Activated B cell treated with CpG ODN at 0.5 μM for 24 hours (primary cell): ENCODE measurements at places on chromosomes 12 and 14.

- no peak for DNase-seq
Measured at GRCh38 chr12:3106579-3106978, 29.4 kb downstream of the TSPAN9 start.

- DNase-seq, result no peak
Measured at GRCh38 chr12:32549675-32550079, 129.4 kb upstream of the DNM1L start.

GRCh38 chr14:93960108-93960475 lies 16.3 kb downstream of the ASB2 start:
- no peak for DNase-seq

DNA sequence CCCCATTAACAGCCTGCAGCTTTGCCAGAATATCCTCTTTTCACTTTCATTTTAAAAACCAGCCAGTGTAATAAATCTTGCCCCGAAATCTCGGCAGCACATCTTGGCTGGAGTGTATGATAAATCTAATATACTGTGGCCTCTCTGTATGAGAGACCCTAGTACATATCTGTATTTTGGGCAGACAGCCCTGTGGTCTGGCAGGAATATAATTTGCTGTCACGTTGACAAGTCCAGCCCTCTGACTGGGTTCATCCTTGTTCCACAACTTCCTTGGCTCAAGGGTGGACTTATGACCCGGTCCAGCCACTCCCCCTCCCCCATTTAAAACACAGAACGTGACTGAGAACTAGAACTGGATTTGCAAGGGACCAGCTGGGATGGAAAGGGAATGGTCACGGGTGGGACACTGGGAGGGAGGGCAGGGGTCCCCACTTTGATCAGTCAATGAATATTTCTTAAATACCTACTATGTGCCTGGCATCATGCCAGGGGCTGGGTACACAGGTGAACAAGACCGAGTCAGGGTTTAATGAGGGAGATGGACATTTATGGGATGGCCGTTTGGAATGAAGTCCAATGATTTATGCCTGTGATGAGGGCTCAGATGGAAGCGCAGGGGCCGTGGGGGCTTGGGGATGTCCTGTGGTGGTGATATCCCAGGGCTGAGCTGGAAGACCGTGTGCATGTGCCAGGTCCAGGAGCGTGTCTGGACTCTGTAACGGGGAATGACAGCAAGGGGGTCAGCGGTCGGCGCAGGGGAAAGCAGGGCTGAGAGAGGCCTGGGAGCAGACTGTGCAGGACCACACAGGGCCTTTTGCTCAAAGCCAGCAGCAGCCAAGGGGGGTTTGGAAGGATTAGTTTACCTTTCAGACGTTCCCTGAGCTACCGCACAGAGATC lies 190.5 kb downstream of the PHETA1 start:
- DNase-seq, result no peak

GRCh38 chr12:91937706-91938105 lies 207.9 kb downstream of the BTG1 start:
- DNase-seq, result no peak

DNA sequence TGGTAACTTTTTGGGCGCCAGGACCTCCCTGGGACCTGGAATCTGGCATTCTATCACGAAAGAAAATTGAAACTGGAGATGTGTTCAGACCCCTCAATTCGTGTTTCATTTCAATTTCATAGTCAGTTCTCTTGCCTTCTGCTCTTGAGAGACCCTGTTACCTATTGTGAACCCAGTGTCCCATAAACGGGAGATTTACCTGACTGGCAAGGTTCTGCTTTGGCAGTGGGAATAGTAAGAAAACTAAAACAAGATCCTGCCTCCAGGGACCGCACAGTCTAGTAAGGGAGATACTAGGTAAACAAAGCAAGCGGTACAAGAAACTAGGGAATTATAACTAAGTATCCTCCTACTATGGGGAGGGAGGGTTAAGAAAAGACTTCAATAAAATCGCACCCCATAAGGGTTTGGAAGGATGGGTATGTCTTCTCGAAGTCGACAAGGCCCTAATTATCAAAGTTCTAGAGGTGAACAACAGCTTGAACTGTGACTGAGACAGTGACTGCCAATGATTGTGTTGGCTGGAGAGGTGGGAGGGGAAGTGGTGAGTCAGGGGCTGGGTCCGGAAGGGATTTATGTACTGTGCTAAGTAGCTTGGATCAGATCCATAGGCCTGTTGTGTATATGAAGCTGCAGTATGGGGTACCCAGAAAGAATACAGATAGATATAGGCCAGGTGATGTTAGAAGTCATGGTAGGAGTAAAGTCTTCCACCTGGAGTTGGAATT lies 754 bp downstream of the ACSS3 start:
- no peak for DNase-seq

- no peak for DNase-seq
Measured at GRCh38 chr12:32062881-32063280, 43.8 kb upstream of the BICD1 start.

- DNase-seq, result no peak
Measured at GRCh38 chr14:52413729-52414408, 99.8 kb downstream of the PTGER2 start.

GRCh38 chr12:117501076-117501869 lies 139.8 kb upstream of the NOS1 start:
- no peak for DNase-seq

GRCh38 chr14:66009089-66009488 lies 477.1 kb upstream of the CCDC196 start:
- DNase-seq, result no peak
